ENCODE measurements at places on chromosomes 13 and 19.

DNA sequence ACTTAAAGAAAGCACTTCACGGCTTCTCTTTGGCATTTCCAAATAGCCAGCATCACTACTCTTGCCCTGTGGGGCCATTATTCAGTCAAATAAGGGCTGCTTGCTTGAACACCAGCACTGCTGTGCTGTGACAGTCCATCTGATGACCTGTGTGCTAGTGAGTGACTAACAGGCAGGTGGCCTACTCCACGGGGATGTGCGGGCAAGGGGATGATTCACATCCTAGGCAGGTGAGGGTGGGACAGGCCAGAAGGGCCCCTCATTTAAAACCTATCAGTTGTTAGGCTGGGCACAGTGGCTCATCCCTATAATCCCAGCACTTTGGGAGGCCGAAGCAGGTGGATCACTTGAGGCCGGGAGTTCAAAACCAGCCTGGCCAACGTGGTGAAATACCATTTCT lies 8.2 kb downstream of the CCNE1 start:
- DNase-seq = no peak

DNA sequence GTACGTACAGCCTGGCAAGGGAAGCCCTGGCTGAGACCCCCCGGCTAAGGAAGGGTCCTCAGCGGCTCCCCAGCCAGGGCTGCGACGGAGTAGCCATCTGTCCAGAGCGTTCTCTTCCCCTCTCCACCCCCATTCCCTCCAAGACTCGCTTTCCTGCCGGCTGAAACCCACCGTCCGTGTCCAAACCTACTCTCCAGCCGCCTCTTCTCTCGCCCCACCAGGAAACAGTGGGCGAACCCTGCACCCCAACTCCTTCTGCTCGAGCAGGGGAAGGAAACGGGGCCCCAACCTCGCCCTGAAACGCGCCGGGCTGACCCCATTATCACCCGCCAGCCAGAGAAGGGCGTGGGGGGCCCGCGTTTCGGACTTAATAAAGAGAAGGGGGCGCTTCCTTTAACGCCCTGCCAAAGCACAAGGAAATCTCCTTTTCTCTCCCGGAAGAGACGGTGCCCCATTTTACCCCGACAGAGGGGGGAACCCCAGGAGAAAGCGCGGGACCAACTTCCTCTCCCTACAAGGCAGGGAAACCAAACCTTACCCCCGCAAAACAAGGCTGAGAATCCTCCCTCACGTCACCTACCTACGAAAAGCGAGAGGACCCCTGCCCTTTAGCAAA lies 2.5 kb downstream of the ZC3H4 start:
- no peak for DNase-seq

DNA sequence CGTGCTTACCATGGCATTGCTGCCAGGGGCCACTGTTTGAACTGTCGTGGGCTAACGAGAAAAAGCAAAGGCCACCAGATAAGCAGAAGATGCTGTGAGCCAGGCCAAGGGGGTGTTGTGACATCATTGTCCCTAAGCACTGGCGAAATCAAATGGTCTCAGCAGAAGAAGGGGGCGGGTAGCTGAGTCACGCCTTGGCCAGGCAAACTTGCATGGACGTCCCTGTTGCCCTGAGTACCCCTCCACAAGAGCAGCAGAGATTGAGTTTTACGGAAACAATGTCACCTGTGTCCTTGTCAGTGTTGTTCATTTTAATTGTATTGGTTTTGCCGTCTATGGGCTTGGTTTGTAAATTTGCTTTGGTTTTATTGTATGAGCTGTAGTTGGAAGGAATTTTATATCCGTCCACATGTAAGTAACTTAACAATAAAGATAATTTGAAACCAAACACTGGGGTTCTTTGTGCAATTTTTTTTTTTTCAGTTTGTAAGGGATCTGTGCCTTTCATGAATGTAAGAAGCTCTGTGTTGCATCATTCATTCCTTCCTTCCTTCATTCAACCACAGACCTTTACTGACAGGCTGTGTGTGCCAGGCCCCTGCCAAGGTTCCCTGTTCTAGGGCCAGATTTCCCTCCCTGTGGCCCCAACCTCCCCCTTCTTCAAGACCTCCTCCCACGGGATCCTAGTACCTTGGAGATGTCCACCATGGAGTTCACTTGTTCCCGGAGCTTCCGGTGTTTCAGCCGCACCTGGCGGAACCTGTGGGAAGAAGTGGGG lies 12.3 kb downstream of the KCNN4 start:
- DNase-seq = no peak

DNA sequence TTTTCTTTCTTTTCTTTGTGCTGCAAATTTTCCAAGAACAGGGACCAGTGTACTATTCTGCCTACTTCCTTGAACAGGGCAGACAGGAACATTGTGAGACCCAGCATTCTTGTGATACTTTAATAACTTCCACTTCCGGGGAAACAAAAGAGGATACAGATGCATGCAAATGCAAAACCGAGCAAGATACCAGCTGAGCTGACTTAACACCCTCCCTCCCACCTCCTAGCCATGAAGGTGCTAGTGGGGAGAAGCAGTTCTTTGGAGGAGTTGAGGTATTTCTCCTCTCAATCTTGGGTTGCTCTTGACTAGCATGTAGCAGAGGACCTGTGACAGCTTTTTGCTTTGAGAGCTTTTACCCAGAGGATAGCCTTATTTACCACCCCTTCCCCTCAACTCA lies 111.2 kb downstream of the KLF5 start:
- DNase-seq = no peak

- DNase-seq = no peak
Measured at GRCh38 chr19:46552891-46553290, 48.2 kb upstream of the CALM3 start.

DNA sequence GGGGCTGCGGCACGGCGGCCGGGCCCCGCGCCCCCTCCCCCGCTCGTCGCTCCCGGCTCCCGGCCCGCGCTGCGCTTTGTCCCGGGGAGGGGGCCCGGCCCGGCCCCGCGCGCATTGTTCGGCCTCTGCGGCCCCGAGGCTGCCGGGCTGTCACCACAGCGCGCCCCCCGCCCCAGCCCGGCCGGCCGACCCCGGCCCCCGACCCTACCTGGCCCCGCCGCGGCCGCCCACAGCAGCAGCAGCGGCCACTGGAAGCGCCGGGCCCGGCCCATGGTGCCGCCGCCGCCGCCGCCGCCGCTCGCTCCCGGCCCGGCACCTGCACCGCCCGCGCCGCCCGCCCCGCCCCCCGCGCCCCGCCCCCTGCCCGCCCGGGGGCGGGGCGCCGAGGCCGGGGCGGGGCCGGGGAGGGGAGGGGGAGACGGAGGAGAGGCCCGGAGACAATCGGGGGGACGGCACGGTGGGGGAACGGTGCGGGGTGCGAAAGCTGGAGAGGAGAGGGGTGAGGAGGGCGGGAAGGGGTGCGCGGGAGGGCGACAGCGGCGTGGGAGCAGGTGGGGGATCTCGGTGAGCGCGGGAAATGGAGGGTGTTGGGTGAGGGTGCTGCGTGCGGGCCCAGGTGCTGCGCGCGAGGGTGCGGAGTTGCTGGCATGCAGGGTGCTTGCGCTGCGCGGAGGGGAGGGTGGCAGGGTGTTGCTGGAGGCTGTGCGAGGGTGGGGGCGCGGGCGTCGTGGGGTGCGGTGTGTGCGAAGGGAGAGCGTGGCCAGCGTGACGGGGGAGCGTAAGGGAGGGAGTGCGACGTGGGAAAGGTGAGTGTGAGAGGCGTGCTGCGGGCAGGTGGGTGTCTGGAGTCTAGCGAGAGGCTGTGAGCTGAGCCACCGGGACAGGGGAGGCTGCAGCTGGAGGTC lies at the start of gene CADM4:
CADM4 (minus strand) TSS at position 332 of the 905 bp plus-strand sequence; CDS start at position 272, 60 bp downstream.
- no peak for DNase-seq

DNA sequence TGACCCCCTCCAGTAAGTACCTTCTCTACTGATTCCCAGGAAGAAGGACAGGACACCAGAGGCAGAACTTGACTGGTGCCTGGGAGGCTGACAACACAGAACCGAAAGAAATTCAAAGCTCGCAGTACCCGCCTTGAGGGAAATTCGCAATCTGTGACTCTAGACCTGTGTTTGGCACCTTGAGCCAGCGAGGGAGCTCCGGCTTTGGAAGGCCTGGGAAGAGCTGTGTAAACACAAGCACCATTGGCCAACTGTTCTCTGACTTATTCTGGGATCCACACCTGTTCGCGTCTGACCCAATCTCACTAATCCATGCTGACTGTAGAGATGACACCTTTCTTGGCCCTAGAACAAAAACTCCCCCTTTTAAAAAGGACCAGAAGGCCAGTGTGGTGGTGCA lies 50.7 kb downstream of the CEBPG start:
- DNase-seq = no peak

- peak; percentile 95 for DNase-seq
Measured at GRCh38 chr19:29687244-29687896, 22.1 kb downstream of the PLEKHF1 start.

- DNase-seq = no peak
Measured at GRCh38 chr13:50523307-50523706, 320.2 kb downstream of the DLEU7 start.

DNA sequence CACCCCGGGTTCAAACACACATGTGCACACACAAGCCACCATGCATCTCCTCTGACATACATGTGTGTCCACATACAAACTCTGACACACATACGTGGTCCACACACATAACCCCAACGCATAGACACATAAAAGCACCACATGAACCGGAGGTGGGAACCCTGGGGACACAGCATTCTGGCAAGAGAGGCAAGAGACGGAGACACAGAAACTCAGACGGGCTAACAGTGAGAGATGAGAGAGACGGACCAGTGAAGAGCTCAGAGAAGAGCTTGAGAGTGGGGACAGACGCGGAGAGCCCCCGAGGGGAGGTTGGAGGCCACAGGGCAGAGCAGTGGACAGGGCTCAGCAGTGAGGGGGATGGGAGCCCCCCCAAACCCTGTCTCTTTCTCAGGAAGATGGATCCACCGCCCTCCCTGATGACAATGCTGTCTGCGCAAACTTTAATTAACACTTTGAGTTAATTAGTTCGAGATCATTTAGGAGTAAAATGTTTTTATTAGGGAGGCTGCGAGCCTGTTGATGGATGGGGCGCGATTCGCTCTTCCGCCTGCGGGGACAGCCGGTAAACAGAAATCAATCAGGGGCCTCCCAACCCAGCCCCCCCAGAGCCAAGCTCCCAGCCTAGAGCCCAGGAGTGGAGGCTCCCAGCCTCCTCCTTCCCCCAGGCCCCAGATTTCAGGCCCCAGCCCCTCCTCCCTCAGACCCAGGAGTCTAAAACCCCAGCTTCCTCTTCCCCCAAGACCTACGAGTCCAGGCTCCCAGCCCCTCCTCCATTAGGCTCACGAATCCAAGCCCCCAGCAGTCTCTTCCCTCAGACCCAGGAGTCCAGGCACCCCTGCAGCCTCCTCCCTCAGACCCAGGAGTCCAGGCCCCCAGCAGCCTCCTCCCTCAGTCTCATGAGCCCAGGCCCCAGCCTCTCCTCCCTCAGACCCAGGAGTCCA lies 9.5 kb upstream of the ERFL start:
- no peak for DNase-seq

DNA sequence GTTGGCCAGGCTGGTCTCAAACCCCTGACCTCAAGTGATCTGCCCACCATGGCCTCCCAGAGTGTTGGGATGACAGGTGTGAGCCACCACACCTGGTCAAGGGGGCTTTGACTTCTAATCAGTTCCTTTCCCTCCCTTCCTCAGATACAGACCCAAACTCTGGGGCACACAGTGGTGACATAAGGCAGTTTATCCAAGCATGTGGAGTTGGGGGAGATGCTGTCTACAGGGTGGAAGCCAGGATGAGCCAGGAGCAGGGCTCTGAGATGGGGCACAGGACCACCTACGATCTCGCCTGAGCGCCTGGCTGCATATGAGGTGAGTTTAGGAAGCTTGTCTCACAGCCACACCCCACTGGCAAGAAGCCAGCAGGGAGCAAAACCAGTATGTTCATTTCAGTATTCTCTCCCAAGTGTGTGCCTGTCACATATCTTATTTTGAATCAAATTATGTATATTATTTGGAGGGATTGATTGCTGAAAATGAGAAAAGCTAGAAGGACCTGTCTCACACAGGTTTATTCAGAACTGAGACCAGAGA lies 67.7 kb downstream of the KCTD15 start:
- DNase-seq = no peak

DNA sequence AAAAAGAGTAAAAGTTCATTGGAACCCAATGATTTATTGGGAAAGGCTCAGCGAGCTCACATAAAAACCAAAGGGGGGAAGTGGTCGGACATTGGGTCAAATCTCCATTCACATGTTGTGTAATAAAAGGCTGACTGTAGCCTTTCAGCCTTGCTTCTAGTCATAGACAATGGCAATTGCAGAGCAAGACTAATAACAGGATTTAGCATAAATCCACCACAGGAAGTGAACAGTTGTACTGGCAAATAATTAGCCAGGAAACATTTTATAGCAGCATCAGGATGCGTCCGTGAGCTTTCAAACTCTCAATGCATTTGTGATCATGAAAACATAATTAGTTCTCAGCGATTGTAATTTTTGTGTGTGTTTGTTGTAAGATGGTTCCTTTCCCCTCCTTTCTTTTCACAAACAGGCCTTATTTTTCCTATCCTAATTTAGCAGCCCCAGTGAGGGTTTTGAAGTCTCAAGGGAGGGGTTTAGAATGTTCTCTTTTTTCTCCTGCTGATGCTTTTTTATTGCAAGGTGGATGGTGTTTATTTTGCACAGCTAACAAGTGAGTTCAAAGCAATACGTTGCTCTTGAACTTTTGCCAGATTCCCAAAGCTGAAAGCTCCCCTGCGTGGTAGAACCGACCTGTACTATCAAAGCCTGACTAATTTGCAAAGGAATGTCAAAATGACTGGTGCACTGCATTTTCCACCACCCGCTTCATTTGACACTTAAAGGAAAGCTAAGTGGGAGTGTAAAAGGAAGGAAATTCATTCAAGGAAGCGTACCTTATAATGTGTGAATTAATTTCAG lies 105.6 kb downstream of the SPRY2 start:
- peak; percentile 24 for DNase-seq

- DNase-seq = peak; percentile 50
Measured at GRCh38 chr13:23547000-23547590, 23.1 kb upstream of the TNFRSF19 start.

DNA sequence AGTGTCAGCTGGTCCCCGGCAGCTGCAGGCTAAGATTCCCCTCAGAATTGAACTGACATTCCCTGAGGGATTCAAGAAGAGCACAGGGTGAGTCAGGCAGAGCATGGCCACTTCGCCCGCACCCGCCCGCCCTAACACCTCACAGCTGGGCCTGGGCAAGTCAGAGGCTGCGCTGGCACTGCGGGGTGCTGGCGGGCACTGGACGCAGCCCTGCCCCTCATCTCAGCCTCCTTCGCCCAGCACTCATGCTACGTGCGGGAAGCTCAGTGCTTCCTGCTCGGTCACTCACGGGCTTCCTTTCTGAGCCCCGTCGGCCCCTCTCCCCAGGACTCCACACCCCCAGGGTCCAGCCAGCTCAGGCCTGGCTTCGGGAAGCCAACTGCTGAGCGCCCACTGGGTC lies 56.9 kb downstream of the MLLT1 start:
- no peak for DNase-seq

All from fibroblast of skin of right quadriceps (primary cell).